ENCODE measurements at places on chromosomes 16 and 17.

GRCh38 chr17:66562119-66562518 is 259.7 kb downstream of the PRKCA start:
- DNase-seq: no peak

GRCh38 chr17:51154176-51154575 is 817 bp downstream of the NME1 start:
- no peak for DNase-seq

DNA sequence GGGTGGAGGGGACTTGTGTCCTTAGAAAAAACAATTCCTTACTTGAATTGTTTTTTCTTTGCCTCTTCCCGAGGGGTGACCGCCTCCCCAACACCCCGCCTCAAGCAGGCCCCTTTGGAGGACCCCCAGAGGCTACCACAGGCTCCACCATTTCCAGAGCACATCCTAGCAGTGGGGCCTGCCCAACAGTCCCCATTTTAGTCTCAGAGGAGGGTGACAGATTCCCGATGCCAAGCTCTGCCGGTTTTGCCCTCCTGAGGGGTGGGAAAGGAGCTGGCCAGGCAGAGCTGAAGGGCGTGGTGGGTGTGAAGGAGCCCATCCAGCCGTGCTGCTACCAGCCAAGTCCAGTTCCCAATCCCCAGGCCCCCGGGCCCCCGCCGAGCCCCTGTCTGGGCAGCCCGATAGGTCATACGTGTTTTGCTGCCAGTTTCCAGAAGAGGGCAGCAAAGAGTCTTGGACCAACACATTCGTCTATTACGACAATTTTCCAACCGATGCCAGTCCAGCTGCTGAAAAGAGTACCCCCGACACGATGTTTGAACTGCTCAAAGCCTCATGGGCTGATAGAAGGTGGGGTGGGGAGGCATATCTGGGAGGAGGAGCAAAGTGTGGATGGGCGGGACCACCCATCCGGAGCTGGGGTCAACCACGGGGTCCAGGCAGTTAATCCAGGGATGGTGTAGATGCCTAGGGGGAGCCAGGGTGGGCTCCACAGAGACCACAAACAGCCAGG is 18.8 kb upstream of the GAA start:
- peak; percentile 74 for DNase-seq

DNA sequence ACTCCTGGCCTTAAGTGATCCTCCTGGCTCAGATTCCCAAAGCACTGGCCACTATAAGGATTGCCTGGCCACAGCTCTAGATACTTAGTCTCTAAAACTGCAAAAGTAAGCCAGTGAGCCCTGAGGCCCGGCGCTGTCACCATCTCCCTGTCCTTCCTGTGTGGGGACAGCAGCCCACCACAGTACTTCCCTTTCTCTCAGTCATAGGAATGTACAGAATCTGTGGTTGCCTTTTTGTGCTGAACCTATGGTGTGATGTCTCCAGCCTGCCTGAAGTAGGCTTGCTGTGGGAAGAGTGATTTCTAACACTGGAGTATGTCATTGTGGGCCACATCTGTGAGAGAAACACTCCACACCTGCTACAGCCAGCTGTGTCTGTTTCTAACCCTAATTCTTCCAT is 24.7 kb downstream of the NTAN1 start:
- no peak for DNase-seq

- DNase-seq: no peak
These were observed 16.4 kb downstream of the CACNG4 start for GRCh38 chr17:66980896-66981295.

DNA sequence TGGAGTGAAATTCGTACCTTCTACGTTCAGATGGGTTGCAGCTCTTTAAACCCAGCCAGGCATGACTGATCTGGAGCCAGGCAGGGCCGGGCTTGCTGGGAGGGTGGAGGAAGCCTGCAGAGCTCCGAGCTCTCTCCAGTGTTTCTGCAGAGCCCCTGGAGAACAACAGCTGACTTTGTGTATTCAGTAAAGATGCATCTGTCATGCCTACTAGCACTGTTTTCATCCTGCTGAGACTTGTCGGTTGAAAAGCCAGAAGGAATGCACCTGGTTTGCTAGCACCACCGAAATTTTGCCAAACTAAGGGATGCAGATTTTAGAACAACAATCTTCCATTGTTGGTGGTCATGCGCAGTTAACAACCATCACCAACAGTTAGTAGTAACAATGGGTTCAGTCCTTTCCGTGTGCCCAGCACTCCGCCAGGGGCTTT is 22.4 kb upstream of the SCNN1B start:
- no peak for DNase-seq

DNA sequence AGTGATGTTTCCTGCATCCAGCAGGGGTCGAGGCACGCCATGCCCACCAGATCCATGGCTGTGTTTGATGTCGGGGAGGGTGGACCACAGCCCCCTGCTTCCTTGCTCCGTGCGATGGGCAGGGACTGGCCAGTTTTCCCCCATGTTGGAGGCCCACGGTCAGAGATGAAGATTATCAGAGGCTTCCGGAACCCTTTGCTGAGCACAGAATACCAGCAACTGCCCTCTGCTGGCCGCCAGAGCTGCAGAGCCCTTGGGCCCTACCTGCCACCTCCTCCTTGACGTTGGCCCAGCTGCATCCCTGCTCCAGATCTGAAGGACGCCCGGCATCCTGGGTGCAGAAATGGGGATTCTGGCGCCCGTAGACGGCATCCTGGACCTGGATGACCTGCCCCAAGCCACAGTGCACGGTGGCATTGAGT is 23.7 kb upstream of the BCO1 start:
- no peak for DNase-seq

DNA sequence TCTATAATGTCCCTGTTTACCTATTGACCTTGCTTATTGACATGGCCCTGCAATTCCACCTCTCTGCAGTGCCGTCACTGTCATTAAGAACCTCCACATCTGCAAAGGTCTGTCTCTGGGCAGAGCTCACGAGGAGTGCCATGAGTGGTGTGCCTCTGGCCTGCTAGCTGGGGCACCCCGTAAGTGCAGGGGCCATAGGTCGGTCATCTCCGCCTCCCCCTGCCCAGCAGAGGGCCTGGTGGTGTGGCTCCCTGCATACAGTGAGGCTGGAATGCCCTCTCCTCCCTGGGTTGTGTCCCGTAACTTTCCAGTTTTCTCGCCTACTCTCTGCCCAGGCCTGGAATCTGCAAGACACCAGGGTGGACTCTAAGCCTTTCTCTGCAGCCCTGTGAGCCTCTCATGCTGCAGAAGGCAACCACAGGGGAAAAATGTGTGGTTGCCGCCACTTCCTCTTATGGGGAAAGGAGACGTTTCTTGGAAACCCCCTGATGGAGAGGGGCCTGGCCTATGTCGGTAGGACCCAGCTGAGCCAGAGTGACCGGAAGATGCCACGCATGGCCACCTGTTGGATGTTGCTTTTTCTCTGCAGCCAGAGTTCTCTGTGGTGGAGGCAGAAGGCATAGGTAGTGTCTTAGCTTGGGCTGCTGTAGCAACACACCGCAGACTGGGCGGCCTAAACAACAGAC is 2.7 kb upstream of the SNX20 start:
- peak; percentile 71 for DNase-seq

GRCh38 chr17:2593821-2594721 is 617 bp downstream of the PAFAH1B1 start:
- peak; percentile 88 for DNase-seq

- no peak for DNase-seq
These were observed 76.6 kb downstream of the ZZEF1 start for GRCh38 chr17:4066210-4066609.

DNA sequence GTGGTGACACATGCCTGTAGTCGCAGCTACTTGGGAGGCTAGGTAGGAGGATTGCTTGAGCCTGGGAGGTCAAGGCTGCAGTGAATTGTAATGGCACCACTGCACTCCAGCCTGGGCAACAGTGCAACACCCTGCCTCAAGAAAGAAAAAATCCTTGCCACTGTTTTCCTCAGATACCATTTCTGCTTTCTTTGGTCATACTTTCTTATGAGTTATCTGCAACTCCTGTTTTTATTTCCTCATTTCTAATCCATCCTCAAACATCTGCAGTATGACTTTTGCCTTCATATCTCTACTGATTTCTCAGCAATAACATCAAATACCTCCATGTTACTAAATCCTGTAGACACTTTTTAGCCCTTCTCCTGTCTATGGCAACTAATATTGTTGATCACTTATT is 3.1 kb upstream of the AP2B1 start:
- DNase-seq: no peak

DNA sequence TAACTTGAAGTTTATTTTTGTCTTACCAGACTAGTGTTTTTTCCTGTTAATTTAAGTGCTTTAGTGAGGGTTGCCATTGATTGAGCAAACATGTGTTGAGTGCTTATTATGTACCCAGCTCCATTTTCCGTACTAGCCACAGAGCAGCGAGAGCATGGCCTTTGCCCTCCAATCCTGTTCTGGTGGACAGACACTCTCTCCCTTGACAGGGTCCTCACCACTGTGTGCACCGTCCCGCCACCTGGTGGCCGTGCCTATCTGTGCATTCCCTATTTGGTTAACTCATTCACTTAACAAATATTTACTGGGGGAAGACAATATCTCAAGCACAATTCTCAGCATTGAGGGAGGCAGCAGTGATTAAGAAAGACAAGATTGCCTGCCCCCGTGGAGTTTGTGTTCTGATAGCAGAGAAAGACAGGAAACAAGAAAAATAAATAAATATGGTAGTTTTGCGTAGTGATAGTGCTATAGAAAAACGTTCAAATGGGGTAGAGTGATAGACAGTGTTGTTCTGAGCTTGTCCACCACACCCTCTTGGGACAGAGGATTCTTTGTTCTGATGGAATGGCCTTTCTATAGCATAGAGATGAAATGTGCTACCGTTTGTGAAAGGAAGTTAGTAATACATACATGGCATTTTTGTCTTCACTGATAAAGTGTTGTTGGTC is 13.0 kb downstream of the CDH13 start:
- DNase-seq: peak; percentile 69

- no peak for DNase-seq
These were observed 76.0 kb downstream of the VMP1 start for GRCh38 chr17:59783221-59784047.

DNA sequence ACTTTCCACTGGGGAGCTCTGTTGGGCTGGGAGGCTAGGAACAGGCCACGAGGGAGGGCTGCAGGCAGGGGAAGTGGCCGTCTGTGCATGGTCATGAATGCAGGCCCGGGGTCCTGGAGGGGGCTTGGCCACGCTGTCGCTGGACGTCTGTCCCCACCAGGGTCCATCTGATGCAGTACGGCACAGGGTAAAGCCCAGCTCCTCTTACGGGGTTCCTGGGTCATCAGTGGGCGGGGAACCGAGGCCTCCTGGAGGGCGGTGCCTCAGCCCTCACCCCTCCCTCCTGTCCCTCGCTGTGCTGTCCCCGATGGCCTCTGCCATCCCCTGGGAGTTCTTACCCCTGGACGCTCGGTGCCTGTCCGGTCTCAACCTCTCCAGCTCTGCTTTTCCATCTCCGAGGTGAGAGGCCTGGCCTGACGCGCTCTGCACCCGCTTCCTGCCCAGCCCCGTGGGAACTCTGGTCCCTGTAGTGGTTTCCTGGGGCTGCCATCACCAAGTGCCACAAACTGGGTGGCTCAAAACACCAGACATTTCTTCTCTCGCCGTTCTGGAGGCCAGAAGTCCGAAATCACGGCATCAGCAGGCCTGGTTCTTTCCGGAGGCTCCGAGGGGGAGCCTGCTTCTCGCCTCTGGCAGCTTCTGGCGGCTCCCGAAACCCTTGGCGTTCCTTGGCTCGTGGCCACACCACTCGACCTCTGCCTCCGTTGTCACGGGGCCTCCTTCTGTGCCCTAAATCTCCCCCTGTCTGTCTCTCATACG is 182.8 kb downstream of the SEC14L1 start:
- peak; percentile 27 for DNase-seq

GRCh38 chr16:58041628-58041955 is 16.0 kb downstream of the MMP15 start:
- DNase-seq: no peak

DNA sequence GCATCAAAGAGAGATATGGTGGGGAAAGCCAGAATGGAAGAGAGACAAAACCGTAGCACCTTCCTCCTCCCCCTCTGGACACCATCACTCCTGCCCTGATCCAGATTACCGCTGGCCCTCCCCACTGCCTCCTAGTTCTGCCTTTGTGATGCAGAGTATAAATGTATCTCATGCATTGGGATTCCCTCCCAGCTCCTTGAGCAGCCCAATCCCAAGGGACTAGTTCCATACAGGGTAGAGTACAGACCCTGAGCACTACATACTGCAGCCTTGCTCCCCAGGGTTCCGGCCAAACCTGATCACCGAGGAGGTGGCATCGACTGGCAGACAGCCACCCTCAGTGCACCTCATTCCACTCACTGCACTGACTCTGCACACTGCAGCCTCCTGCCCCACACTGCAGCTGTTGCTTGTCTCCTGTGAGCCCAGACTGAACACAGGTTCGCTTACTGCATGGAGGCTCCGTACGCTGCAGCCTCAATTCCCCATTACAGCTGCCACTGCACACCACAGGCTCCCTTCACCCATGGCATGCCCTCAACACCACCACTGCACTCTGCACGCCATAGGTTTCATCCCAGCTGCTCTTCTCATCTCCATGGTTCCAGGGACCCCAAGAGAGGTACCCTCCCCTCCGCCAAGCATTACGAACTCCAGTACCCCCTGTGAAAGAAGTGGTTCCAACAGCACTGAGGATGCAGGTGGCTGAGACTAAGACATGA is 1.7 kb upstream of the THRA start:
- no peak for DNase-seq

- no peak for DNase-seq
These were observed 272.4 kb downstream of the CBLN1 start for GRCh38 chr16:49009204-49009603.

DNA sequence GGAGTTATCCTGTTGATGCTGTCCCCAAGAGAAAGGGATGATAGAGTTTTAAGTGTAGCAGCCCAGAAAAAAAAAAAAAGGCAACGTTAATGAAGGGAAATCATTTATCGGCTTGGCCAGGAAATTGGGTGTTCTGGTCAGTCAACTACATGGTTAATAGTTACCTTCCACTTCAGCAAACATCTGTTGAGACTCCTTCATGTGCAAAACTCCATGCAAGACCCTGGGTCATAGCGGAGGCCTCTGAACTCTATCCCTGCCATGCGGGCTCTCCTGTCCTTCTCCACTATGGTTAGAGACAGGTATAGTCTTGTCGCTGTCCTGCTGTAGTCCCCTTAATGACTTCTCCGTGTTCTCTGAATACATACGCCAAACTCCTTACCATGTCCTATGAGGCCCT is 3.5 kb upstream of the LYRM9 start:
- no peak for DNase-seq

DNA sequence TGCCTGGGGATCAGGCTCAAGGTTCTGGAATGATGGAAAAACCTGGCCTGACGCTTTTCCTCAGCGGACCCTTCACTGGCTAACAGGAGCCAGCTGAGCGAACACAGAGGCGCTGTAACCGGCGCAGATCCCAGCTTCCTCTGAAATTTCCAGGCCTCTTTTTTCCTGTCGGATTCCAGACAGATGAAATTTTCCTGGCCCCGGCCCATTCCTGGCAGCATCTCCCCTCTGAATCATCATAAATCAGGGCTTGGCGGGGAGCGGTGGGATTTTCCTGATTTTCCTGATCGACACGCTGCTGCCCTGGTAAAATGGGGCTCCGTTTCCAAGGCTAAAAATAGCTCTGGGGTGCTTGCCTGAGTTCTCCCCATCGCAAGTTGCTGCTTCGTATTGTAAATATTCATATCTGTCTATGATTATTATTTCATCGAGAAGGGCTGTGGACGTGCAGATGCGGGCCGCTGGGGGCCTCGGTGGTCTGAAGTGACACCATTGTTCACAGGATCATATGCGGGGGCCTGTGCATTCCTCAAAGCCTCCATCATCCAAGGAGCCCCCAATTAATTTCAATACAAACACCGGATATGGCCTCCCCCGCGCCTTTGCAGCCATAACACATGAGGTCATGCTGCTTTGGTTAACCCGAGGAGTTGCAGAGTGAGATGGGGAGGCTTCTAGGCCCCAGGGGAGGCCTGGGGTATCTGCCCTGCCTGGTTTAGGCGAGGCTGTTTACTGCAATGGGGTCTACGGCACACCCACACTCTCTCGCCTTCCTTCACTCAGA is 45.8 kb upstream of the ETV4 start:
- DNase-seq: no peak

Measured in stimulated activated CD4-positive, alpha-beta T cell treated with anti-CD3 and anti-CD28 coated beads, Interleukin-15, amount 100 ng/mL, for 24 hours (primary cell).